ENCODE measurements at places on chromosomes 16 and 17.

DNA sequence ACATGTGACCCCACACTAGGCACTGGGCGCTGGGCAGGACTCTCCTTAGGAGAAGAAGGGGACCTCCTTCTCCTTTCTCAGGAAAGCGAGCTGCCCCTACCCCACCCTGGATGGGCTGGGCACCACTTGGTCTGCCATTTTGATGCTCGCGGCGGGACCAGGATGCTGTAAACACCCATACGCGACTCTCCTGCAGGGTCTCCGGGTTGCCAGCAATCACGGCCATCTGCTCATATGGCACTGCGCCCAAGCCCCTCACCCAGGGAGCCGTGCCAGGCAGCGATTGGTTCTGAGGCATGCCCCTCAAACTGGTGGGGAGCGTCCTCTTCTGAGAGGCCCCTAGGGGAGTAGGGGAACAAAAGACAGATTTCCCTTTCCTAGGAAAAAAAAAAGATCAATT lies 99.0 kb downstream of the C16orf78 start:
- DNase-seq: no peak

- DNase-seq: no peak
These were observed 116.0 kb downstream of the SALL1 start for GRCh38 chr16:51035110-51035498.

DNA sequence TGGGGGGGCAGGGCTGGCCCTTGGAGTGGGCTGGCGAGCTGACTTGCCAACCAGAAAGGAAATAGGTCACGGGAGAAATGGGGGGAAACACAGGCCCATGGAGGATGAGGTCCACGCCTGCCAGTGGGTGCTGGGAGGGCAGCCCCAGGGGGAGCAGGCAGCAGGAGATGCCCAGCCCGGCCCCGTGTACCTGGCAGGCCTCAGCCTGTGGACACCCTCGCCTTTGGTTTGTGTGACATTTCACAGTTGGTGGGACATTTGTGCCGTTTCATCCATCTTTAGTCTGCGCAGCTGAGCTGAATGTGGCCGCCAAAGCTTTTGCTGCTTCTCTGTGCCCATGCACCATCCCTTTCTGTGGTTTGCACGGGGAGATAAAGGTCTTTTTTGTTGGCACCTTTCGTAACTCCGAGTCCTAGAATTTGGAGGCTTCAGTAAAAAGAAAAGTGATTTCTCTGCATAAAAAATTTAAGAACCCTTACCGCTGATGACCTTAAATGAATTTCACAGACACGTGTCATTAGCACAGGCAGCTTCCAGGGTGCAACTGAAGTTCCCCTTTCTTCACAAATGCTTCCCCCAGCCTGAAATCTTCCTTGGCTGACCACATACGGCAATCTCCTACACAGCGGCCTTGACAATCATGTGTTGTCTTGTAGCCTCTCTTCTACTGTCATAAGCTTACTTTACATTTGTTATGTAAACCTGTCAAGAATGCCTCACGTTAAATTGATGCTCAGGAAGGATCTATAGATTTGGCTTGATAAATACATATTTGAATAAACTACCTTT lies 193.6 kb downstream of the RPTOR start:
- no peak for DNase-seq

DNA sequence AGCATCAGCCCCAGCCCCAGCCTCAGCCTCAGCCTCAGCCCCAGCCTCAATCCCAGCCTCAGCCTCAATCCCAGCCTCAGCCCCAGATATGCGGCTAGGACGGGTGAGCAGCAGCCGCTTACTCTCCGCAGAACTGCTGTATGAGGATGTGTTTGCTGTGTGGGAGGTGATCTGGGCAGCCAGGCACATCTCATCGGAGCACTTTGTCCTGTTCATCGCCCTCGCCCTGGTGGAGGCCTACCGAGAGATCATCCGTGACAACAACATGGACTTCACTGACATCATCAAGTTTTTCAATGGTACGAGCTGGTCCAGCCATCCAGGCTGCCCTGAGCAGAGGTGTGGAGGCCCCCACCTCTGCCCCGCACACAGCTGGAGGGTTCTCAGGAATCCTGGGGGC lies 22.0 kb downstream of the MNT start:
- no peak for DNase-seq

GRCh38 chr16:88700636-88701482 lies 5.3 kb downstream of the RNF166 start:
- DNase-seq: no peak

DNA sequence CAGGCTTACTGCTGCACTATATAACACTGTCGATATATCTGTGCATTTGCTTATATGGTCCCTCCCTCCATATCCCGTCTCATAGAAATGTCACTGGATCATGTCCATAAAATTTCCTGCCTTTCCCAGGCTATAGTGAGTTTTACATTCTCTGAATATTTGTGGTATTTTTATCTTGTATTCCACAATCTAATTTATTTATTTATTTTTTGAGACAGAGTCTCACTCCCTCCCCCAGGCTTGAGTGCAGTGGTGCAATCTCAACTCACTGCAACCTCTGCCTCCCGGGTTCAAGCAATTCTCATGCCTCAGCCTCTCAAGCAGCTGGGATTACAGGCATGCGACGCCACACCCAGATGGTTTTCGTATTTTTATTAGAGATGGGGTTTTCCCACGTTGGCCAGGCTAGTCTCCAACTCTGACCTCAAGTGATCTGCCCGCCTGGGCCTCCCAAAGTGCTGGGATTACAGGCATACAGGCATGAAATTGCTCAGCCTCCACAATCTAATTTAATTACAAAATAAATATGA lies 12.9 kb downstream of the TRIM37 start:
- DNase-seq: no peak

DNA sequence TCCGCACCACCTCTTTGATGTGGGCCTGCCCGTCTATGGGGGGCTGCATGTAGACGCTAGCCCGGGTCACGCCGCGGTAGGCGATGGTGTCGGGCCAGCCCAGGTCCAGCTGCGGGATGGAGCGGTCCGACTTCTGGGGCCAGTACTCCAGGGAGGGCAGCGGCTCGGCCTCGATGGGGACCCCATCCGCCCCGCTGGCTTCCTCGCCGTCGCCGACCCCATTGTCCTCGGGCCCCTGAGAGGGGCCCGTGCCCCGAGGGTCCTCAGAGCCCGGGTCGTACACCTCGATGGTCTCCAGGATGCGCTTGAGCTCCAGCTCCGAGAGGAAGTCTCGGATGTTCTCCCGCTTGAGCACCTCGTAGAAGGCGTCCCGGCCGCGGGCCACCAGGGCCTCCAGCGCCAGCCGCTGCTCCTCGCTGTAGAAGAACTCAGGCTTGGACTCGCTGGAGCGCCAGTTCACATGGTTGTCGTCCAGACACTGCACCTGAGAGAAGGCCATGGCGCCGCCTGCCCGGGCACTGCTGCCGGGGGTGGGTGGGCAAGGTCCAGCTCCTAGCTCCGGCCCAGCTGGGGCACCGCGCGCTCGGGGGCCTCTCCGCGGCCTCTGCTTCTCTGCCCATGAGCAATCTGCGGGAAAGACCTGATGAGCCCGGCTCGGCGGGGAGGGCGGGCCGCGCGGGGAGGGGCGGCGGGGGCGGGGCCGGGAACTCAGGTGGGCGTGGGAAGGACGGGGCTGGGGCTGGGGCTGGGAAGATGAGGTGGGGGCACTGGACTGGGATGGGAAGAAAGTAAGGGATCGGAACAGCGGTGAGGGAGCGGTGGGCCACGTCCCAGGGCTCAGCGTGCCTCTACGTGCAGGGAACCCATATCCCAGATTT lies 782 bp downstream of the FAM83G start:
- DNase-seq: peak; percentile 37

DNA sequence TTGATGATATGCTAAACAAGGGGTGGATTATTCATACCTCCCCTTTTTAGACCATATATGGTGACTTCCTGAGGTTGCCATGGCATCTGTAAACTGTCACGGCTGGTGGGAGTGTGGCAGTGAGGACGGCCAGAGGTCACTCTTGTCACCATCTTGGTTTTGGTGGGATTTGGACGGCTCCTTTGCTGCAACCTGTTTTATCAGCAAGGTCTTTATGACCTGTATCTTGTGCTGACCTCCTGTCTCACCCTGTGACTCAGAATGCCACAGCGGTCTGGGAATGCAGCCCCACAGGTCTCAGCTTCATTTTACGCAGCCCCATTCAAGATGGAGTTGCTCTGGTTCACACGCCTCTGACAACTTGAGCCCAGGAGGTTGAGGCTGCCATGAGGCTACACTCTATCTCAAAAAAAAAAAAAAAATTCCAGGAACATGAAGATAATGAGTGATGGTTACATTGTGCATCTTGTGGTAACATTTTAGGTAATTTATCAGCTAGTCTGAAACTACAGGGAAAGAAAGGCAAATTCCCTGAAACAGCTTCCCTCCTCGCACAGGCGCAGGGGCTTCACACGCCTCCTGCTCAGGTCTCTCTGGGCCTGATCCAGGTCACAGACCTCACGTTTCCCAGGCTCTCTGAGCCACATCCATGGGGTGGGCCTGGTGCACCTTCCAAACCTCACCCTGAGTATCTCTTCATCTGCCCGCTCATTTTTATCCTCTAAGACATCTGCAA lies 15.3 kb upstream of the UBE2I start:
- no peak for DNase-seq

- DNase-seq: no peak
These were observed 31.6 kb downstream of the TEKT5 start for GRCh38 chr16:10663146-10663545.

- DNase-seq: no peak
These were observed 9.1 kb downstream of the ASIC2 start for GRCh38 chr17:33284022-33284421.

DNA sequence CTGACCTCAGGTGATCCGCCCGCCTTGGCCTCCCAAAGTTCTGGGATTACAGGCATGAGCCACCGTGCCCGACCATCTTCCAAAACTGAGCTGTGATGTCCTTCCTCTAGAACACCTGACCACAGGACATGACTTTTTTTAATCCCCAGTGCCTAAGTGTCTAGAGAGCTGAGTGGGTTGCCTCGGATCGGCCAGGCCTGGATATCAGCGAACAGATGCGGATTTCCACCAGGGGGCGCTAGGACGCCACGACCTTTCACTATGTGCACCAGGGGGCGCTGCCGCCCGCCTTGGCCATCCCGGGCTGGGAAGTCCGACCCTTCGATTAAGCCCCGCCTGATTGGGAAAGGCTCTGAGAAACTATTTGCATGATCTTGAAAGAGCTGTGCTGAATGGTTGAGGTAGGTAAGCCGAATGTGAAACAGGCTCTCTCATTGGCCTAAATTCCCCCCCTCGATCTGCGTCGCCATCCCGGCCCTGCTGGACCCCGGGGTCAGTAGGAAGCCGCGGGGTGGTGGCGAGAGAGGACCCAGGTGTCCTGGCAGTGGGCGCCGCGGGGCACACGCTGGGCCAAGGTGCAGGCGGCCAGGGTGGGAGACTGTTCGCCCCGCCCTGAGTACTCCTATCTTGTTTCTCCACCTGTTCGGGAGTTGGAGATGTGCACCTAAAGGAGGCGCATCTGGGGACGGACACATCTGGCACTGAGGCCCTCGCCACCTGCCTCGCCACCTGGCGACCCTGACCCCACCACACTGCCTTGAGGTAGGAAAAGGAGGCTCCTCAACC lies at the start of gene ACBD4:
Gene ACBD4, plus strand, starts transcription at position 496 of the 786 bp plus-strand sequence. CDS start 458 bp downstream, outside the sequence.
- peak; percentile 90 for DNase-seq

DNA sequence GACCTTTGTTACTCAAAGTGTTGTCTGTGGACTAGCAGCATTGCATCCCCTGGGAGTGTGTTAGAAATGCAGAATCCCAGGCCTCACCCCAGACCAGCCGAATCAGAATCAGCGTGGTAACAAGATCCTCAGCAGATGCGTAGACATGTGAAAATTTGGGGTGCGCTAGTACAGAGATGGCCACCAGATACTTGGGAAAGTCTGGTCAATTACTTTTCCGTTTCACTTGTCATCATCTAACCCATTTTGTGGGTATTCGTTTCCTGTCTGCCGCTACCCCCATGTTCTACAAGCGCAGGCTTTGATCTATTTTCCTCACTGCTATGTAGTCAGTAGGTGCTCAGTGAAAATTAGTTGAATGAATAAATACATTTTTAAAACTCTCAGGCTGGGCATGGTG lies 33.1 kb upstream of the HERPUD1 start:
- no peak for DNase-seq

DNA sequence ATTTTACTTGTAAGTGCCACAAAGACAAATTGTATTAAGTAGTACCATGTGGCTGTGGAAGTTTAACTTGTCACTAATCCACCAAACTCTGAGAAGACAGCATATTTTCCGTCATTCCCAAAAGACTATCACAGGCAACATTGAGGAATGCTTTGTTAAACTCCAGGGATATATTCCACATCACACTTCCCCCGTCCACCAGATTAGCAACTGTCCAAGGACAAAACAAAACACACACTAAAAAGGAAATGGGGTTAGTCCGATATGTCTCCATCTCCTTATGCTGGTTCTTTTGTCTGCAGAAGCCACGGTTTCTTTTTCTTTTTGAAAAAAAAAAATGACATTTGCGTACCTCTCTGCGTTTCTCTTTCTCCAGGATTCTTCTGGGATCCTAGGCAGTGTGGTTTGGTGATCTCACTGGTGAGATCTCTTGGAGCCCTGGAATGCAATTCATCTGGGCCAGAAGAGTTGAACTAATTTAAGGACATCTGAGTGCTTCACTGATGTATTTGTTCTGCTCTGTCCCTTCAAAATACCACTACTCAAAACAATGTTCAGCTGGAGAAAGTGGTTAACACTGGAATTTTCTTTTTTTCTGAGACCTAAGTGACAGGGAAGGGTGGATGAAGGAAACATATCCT lies 40.6 kb downstream of the PRKCB start:
- no peak for DNase-seq

DNA sequence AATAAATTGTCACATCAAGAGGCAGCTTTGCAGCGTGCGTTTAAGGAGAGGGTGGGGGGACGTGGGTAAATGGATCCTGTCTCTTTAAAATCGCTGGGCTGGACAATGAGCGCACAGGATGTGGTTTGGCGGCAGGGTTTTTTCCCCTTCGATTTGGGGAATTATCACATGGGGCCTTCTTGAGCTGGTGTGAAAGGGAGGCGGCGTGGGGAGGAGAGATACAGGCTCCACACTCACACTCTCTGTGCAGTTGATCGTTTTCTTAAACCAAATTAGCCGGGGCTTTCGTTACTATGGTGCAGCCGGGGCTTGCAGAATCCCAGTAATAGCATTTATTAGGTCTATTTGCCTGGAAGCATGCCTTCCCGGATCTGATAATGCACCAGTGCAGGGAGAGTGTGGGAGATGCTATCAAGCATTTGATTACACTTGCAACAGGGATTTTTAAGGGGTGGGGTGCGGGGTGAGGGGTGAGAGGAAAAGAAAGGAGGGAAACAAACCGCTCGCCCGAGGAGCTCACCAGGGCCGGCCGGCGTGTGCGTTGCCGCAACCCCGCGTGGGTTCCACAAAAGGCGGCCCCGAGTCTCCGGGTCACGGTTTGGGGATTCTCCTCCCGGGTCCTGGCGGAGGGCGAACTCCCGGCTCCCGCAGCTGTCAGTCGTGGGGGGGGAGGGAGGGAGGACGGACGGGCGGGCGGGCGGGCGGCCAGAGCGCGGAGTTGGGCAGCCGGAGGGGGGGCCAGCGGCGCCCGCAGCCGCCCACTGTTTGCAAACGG lies 58.8 kb upstream of the GSE1 start:
- DNase-seq: peak; percentile 88

- DNase-seq: no peak
These were observed 60.9 kb upstream of the ARL4D start for GRCh38 chr17:43337684-43338428.

- no peak for DNase-seq
These were observed 31.2 kb downstream of the RPGRIP1L start for GRCh38 chr16:53672461-53672860.

- DNase-seq: no peak
These were observed 241.3 kb upstream of the ZFHX3 start for GRCh38 chr16:73289232-73289631.

Data from thymus (tissue), 14 donors.